ENCODE measurements at places on chromosomes 7 and 10.
A peak's percentile ranks its signal among the peaks of the same experiment; 100 is the strongest.

- DNase-seq = no peak
Measured at GRCh38 chr7:117790731-117791130, 82.5 kb downstream of the CTTNBP2 start.

DNA sequence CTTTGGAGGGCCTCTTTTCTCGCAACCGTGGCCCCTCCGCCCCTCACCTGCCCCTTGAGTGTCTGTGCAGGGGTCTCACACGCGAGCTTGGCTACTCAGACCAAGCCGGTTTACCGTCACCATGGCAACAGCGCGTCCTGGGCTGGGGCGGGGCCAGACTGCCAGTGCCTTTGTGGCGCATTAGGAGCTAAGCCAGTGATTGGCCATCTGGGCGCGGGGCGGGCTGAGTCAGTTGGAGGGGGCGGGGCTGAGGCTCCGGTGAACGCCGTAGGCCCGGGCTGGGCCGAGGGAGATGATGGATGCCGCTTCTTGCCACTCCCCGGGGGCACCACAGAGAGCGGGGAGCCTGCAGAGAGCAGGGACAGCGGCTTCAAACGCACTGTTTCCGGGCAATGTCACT, 48.7 kb upstream of the FXYD4 start:
- DNase-seq = peak; percentile 67

DNA sequence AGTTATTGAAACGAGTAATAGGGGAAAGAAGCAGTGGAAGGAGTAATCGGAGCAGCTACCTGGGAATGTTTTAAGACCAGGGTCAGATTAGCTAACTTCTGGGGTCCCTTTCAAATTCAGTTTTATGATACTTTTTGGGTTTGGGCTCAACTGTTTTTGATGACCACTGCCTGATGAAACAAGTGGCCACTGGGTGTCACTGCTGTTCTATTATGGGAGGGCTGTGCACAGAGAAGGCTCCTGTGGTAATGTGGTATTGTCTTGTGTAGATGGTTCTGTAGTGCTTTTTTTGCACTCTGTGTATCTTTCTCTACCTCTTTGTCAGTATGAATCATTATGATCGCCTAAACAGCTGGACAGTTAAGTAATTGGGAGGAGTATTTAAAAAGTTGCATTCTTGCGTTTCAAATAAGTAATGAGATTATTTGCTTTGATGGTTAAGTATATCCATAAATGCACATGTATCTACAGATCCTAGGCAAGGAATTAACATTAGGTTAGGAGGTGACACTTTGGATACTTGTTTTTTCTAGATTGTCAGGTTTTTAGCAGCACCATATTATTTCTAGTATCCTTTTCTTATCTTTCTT, 128.4 kb downstream of the ABCA13 start:
- DNase-seq = peak; percentile 38

DNA sequence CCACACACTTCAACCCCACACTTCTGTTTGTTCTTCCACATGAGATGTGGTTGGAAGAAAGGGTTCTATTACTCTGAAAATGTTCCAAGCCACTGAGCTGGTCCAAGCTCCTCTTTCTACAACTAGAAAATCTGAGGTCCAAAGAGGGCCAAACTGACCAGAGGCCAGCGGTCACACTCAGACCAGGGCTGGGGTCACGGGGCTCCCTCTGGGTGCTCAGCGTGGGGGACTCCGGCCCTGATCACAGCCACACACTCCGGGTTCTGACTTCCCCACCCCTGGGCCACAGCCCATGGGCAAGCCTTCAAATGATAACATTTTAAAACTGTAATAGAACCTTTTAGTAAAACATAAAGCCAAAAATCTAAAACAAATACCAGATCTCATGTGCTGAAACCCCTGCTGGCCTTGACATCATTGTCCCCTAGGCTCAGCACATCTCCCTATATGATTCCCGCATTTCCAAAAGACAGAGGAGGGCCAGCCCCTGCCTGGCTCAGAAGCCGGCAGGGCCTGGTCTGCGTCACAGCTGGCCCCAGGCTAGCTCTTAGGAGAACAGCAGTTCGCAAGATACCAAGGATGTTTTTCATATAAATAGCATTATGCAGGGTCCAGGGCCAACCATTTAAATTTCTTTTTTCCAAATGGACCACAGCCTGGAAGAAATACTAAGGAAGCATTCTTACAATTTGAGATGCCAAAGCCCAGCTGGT, 3.3 kb downstream of the CRYGN start:
- no peak for DNase-seq

- DNase-seq = no peak
Measured at GRCh38 chr10:123139521-123140163, 3.9 kb downstream of the HMX3 start.

DNA sequence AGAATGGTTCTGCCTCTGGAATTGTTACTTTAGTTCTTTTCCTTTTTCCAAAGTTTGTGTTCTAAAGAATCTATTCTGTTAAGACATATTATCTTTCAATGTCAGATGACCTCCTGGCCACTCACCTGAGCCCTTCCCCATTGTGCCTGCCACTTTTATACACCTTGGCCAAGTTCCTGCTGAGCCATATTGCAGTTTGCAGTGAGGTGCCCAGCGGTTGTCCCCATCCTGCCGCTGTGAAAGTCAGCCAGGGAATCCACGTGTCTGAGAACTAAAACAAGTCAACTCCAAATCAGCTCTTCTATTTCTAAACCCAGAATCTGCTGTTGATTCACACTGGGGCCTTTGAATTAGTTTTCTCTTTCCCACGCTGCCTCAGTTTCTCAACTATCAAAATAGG, 641.1 kb downstream of the SUGCT start:
- DNase-seq = no peak

Measured in stimulated activated CD4-positive, alpha-beta T cell treated with anti-CD3 and anti-CD28 coated beads, TNF-alpha, amount 100 ng/mL, for 24 hours (primary cell).